ENCODE measurements at places on chromosomes 7 and 10.

GRCh38 chr10:129646973-129647372 lies 179.9 kb downstream of the MGMT start:
- DNase-seq, result no peak

DNA sequence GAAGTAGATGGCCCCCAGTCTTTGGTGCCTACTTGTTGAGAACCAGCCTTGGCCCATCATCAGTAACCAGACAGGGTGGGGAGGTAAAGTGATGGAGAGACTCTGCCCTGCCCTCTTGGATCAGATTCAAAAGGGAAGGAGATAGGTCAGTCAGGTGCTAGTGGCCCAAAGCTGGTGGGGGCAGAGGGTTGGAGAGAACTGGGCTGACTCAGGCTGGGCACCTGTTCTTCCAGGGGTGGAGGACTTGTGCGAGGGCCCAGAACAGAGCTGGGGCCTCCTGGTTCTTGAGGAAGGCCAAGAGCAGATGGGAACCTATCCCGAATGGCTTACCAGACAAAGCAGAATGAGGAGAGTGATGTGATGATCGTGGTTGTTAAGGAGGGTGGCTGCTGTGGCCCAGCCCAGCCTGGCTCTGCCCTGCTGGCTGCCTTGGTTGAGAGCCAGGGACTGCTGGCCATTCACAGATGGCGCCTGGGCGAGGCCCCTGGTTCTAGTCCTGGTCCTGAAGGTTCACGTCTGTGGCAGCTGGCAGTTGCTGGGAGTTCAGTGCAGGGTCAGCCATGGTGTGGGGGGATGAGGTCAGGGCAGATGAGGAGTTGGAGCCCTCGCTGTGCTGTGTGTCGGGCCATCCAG lies 36.6 kb downstream of the PALD1 start:
- no peak for DNase-seq

- DNase-seq, result no peak
These were observed 266.4 kb upstream of the LYZL1 start for GRCh38 chr10:29022513-29022912.

- no peak for DNase-seq
These were observed 43.9 kb upstream of the GPAM start for GRCh38 chr10:112227331-112227987.

DNA sequence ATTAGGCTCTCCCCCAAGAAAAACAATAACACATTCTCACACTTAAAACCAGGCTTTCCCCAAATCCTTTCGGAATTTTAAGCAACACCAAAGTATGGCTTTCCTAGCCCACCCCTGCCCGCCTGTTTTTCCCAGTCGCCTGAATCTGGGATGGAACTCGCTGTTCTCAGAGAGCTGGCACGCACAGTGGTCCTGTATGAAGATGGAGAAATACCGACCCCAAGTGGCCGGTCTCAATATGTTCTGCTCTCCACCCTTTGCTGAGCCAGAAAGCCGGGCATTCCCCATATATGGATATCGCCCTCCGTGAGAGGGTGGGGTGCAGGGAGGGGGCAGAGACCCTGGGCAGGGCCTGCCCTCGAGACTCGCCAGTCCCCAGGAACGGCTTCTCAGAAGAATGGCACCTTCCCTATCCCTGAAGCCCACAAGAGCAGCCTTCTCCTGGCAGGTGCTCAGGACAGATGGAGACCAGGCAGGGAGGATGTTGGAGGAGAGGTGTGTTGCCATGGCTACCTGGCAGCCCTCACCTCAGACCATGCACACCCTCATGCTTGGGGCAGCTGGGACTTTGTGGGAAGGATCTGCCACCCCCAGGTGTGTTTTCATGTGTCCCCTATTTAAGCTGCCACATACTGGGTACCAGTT lies 3.4 kb downstream of the TACR2 start:
- DNase-seq, result no peak

- DNase-seq, result no peak
These were observed 213.6 kb upstream of the ADARB2 start for GRCh38 chr10:1950803-1951495.

- no peak for DNase-seq
These were observed 878.5 kb downstream of the LRMDA start for GRCh38 chr10:76309741-76310587.

DNA sequence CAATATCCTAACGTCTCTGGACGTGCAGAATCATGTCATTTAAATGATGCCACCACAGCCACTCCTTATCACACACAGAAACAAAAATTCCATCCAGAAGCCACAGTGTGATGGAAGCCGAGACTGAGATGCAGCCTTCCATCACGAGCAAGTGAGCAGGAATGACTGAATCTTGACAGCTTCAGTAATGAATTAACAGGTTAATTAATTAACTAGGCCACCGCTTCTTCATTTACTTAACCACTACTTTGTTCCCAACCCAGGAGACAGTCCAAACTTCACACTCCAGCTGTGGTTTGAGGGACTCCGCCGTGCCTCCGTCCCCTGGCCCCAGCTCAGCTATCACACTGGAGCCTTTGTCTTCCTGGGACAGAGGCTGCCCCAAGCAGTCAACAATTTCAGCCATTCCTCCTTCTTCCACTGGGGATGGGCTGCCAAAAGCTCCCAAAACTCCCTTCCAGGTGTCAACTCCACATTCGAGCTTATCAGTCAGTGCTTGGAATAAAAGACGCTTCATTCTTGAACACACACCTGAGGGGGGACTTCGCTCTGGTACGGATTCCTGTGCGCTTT lies 65.9 kb downstream of the FGFR2 start:
- no peak for DNase-seq

GRCh38 chr10:73183667-73184281 lies 15.9 kb downstream of the FAM149B1 start:
- no peak for DNase-seq

GRCh38 chr10:99870123-99870730 lies 87.8 kb downstream of the ABCC2 start:
- DNase-seq, result peak; percentile 15

DNA sequence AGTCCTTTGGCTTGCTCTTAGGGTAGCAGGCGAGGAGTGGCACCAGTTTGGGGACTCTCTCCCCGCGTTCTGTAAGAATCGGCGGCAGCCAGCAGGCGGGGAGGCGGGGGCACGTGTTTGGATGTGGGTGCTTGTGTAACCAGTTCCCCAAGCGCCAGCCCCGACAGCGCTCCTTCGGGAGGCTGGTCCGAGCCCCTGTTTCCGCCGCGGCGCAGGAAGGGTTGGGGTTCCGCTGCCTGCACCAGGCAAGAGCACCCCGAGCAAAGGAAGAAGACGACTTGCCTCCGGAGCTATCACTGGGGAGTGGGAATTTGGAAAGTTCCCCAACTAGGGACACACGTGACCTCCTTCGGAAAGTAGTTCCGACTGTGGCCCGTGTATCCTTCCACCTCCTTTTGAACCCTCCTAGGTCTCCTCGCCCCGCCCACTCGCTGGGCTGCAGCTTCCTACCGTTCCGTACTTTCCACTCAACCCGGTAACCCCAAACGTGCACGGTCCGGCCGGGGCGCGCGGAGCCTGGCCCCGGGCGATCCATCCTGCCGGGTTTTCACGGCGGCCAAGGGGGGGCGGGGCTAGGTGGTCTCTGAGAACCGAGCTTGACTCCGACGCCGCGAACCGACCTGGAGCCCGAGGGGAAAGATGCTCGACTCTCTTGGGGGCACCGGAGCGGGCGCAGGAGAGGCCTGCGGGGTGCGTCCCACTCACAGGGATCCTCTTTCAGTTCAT lies 1.2 kb downstream of the KLLN start:
- DNase-seq, result peak; percentile 87
